Activated B cell treated with CpG ODN at 0.5 μM for 24 hours (primary cell): ENCODE measurements at places on chromosomes 2 and 18.

GRCh38 chr2:207331674-207332073 lies 165.9 kb upstream of the KLF7 start:
- DNase-seq = no peak

GRCh38 chr2:29202819-29203495 lies 87.7 kb downstream of the CLIP4 start:
- DNase-seq = no peak

DNA sequence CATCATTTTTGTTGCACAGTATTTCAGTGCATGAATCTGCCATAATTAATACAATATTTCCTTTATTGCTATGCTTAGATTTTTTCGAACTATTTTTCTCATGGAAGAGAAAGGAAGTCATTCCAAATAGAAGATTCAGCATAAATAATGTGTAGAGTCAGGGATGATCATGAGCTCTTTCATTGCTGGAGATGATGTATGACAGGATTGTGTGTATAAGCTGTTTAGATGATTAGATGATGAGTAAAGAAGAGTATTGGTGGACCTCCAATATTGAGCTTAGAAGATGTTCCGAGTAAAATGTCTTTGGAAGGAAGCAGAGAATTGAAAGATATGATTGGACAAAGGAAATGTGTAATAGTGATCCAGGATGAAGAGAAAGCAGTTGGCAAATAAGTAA lies 364.5 kb downstream of the PARD3B start:
- DNase-seq = no peak

- no peak for DNase-seq
These were observed 3.7 kb downstream of the SCYGR2 start for GRCh38 chr2:227602358-227602757.

DNA sequence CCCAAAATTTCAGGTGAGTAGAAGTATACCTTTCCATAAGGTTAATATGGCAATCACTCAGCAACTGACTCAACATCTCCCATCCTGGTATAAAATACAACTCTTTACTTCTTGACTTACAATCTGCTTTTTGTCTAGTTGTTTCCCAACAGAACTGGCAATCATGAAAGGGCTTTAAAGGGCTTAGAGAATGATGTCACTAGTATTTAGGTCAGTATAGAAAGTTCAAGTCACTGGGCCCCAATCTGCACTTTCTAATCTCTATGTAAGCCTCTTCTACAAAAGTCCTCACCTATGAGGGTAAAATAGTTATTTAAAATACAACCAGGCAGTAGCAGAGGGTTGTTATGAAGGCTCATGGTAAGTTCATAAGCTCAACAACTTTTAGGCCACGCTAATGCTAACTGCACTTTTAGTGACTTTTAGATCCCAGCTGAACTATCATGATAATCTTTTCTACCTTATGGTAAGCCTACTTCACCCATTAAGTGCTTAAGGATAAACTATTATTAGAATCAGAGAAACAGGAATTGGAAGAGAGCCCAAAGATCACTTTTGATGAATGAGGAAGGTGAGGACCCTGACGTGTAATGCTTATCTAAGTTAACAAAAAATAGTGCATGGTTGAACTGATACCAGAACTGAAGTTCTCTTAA lies 79.6 kb downstream of the GORASP2 start:
- DNase-seq = no peak

GRCh38 chr2:225290757-225291400 lies 108.6 kb upstream of the NYAP2 start:
- no peak for DNase-seq

DNA sequence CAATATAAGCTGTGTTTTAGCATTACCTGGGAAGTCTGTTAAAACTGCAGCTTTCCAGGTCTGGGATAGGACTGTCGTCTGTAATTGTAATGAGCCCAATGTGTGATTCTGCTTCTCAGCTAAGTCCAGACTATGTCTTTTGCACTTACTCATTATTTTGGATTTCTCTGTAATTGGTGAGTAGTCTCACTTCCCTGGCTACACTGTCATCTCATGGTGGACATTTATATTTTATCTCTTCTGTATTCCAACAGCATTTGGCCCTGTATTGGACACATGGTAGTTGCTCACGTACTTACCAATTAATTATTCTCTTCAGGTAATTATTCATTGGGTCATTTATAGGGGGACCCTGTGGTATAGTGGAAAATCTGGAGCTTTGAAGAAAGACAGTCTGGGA lies 28.0 kb downstream of the LHCGR start:
- no peak for DNase-seq

GRCh38 chr2:183124957-183125255 lies 663 bp downstream of the NUP35 start:
- DNase-seq = no peak

DNA sequence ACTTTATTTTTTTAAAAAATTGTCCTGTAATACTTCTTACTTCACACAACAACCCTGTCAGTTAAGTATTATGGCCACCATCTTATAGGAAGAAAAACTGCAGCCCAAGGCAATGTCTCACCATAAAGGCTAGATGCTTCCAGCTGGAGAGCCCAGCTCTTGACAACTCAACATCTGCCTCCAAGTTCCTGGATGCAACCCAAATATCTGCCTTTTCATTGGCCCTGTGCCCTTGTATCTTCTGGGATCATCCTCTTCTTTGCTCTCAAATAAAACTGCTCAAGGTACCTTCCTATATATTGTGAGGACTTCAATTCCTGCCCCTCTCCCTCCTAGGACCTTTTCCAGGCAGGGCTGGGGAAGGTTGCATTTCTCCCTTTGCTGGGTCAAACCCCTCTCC lies 69.5 kb downstream of the BIN1 start:
- DNase-seq = no peak

DNA sequence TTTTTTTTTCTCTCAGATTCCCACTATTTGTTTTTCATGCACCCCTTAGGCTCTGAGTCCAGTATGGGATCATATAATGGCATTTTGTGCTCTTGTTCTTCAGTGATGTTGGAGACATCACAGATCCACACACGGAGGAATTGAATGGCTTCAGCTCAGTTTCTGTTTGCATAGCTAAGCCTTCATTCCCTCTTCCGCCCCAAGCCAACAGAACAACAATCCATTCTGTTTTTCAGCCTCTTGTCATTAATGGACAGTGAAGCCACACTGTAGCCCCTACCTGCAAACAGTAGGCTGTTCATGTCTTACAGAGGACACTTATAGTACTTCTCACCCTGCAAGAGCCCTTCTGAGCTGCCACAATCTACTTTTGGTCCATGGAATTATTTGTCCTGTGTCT lies 64.0 kb upstream of the ZSWIM2 start:
- DNase-seq = no peak

DNA sequence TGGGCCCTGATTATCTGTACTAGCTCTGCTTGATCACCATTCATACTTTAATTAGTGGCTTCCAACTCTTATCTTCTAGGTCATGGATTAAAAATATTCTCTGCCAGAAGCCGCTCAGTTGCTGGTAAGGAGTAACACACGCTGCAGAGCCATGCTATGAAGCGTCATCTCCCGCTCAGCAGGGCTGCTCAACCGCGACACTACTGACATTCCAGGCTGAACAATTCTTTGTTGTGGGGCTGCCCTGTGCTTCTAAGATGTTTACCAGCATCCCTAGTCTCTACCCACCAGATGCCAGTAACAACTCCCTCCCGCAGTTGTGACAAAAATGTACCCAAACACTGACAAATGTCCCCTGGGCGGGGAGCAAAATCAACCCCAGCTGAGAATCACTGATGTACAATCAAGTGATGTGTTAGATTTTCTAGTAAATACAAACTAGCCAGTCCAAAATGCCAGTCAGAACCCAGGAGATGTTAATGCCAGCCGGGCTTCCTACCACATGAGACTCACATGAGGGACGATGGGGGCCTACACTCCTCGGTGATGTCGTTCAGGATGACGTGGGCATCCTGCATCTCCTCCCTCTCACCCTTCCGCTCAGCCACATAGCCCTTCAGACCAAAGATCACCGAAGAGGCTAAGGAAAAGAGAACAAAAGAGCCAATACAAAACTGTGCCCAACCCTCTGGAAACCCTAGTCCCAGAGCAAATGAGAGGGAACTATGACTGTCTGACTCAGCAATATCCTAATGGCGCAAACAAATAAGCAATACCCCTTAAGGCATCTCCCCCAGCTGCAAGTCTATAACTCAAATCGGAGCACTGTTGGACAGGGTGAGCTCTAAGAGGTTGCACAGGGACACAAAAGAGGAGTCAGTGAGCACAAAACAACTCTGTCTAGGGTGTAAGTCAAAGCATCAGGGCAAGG lies 15.6 kb downstream of the ILKAP start:
- no peak for DNase-seq

DNA sequence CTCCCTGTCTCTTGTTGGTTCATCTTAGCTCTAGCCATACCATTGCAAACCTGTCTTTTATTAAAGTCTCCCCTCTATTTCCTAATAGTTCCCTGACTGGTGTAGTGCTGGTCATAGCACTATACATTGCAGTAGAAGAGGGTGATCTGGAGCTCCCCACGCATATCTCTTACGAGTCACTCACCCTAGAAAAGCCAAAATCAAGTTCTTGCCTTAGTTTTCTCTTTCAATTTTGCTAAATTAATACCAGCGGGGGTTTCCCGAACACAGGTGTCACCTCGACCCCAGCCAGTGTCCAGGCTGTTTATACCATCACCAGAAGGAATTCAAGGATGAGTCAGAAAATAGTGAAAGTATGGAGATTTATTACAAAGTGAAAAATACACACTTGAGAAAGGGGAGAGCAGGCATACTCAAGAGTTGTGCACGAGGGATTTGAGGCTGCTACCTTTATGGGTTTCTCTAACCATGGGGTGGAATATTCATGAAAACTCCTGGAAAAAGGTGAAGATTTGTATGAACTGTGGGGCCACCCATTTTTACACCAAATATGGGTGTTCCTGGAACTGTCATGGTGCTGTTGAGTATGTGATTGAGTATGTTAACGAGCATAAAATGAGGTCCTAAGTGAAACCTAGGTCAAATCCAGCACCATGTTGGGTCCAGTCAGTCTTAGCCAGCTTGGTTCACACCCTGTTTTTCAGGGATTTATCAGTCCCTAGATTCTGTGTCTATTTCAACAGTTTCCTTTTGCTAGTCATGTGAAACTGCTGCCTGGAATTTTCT lies 20.2 kb downstream of the PROKR1 start:
- DNase-seq = no peak

DNA sequence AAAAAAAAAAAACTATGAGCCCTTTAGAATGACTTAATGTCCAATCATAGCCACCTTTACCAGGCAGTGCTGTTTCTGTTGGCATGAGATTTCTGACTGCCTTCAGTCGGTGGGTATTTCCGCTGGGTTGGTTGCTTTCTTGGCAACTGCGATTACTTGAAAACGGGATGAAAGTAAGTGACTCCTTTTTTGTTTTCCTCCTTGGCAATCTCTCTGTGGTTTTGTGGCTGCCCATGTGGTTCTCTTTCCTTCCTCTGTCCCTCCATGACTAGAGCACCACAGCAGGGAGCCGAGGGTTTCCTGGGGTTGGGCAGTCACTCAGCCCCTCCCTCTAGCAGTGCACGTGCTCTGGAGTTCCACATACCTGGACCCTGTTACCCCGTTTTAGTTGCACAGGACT lies 112.1 kb downstream of the KLHL29 start:
- DNase-seq = no peak

GRCh38 chr18:63266888-63267790 lies 52.4 kb downstream of the BCL2 start:
- no peak for DNase-seq

DNA sequence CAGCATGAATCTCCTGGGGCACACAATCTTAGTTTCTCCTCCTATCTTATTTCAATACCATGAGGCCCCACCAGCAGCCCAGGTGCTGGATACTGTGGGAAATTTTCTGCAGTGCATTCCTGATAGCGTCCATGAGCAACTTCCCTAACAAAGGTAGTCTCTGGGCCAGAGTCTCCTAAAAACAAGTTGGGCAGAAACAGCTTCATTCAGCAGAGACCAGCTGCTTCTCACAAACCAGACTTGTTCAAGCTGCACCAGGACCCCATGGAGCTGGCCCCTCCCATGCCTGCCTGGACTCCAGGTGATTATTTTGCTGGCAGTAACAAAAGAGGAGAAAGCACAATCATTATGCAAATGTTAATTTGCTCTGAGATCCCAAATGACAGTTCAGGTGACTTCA lies 31.4 kb downstream of the MYO5B start:
- DNase-seq = no peak
